ENCODE measurements at places on chromosomes 12 and 14.

GRCh38 chr12:109767991-109768900 is 54.6 kb downstream of the FAM222A start:
- no peak for DNase-seq

GRCh38 chr12:115485503-115485902 is 792.0 kb downstream of the MED13L start:
- DNase-seq, result no peak

- DNase-seq, result no peak
Measured at GRCh38 chr14:25394791-25395391, 344.9 kb upstream of the STXBP6 start.

DNA sequence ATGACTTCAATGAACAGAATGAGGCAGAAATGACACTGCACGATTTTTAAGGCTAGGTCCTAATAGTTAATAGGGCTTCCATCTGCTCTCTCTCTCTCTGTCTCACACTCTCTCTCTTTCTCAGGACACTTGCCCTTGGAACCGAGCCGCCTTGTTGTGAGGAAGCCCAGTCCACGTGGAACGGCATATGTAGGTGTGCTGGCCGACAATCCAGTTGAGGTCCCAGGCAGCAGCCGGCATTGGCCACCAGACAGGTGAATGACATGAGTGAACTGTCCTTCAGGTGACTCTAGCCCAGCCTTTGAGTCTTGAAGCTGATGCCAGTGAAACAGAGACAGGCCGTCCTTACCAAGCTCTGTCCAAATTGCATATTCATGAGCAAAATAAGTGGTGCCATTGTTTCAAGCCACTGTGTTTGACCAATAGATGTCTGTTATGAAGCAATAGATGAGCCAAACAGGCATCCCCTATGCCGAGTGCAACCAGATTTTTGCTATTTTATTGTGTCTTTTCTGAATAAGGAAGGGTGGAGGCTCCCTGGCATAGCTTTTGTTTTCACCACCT is 217.5 kb upstream of the LHX5 start:
- DNase-seq, result no peak

- DNase-seq, result no peak
Measured at GRCh38 chr12:130704606-130705005, 11.5 kb downstream of the RIMBP2 start.

- DNase-seq, result no peak
Measured at GRCh38 chr12:38689195-38689594, 216.2 kb downstream of the CPNE8 start.

GRCh38 chr12:130456375-130457199 is 118.9 kb downstream of the PIWIL1 start:
- no peak for DNase-seq

DNA sequence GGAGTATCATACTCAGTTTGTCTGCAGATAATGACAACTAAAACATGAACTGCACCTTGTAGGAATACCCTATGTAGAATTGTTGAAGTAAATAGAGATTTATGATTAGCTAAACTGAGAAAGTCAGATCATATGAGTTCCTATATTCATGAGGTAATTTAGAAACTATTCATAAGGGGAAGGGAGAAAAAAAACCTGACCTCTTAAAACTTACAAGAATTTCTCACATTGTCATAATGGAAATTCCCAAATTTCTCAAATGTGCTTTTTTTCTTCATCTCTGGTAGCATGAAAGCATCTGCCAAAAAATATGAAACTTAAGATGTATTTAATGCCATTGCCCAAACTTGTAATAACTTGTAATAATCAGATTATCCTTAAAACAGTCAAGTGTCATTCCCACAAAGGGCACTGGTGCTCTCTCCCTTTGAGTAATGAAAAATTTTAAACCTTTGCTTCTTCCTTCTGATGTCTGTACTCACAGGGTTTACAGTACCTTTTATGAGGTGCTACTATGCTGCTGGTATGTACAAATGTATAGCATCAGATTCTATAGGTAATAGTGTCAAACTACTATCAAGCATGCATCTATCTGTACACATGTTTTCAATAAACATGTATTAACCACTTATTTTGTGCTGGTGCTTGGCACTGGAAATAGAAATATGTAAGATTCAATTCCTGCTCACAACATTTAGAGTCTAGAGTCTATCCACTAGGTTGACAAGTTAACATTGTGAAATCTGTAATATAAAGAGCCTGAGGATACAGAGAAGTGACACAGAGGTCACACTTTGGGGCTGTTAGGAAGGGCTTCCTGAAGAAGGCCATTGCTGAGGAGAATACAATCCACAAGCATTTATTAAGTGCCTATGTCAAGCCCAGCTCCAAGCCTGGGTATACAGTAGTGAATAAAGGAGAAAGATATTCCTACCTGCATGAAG is 17.4 kb upstream of the DRAM1 start:
- no peak for DNase-seq

GRCh38 chr12:111556676-111557075 is 42.4 kb downstream of the ATXN2 start:
- no peak for DNase-seq

DNA sequence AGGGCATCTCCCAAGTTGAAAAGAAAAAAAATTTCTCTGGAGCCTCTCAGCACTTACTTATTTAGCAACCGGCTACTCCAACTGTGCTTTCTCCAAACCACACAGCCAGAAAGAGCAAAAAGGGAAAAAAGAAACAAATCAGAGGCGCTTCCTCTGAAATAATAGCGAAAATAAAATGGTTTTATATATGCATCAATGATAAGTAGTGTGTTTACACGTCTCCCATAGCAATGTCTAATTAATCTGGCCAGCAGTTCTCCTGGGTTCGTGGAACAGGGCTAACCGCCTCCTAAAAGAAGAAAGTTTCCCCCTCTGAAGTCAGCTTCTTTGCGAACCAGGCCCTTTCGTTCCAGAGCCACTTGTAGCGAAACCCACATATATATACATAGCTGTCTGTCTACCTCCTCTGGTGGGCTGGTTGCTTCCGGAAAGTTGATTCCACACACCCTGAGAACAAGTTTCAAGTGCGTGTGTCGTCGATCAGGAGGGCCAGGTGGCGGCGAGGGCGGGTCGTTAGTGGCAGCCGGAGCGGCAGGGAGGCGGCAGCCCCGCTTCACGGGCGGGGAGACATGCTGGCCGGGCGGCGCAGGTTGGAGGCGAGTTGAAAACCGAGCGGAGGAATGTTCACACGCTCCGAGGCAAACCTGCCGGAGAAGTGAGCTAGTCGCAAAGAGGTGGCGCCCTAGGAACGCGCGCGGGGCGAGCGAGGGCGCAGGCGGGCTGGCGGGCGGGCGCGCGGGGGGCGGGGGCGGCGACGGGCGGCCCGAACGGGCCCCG is 2.7 kb downstream of the PTHLH start:
- no peak for DNase-seq

- no peak for DNase-seq
Measured at GRCh38 chr12:47286676-47287075, 206.9 kb upstream of the AMIGO2 start.

- no peak for DNase-seq
Measured at GRCh38 chr14:68215629-68216028, 396.1 kb downstream of the RAD51B start.

GRCh38 chr14:100770605-100771120 is 44.0 kb downstream of the DLK1 start:
- no peak for DNase-seq

DNA sequence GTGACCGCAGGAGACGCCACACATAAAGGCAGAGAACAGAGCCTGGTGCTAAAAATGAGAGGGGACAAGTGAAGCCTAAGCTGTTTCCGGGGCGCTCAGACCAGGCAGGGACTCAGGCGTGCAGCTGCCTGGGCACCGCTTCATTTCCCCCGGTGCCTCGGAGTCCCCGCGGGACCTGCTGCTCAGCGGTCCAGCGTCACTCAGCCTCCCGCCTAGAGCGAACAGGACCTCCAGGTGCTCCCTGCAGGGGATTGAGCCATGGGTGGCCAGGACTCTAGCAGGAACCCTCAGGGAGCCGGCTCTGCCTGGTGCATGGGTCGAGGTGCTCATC is 31.0 kb downstream of the CCDC85C start:
- no peak for DNase-seq

- DNase-seq, result no peak
Measured at GRCh38 chr14:101020834-101021370, 117.4 kb upstream of the RTL1 start.

DNA sequence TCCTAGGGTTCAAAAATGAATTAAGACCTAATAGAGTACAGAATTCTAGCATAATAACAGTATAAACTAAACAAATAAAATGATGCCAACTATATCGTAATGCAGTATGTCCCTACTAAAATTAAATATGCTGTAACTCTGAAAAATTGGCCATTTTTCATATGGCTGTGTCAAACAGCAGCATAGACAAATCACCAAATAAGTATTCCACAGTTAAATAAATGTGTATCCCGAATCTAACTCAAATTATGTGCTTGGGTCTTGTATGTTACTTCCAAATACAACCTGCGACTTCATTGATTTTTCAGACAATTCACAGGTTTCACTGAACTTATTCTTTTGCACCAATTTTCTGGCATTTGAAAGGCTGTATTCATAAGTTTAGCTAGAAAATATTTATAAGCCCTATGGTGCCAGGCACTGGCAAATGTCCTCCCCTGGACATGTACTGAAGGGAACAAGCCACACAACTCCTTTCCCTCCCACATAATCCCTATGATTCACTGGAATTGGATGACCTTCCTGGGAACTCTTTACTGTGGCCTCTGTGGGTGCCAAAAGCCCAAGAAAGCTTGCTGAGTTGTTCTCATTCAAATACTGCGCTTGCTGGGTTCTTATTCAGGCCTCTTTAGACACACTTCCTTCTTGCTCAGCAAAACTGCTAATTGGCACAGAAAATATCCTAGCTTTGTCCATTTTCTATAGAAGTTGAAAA is 108.8 kb downstream of the KITLG start:
- no peak for DNase-seq

DNA sequence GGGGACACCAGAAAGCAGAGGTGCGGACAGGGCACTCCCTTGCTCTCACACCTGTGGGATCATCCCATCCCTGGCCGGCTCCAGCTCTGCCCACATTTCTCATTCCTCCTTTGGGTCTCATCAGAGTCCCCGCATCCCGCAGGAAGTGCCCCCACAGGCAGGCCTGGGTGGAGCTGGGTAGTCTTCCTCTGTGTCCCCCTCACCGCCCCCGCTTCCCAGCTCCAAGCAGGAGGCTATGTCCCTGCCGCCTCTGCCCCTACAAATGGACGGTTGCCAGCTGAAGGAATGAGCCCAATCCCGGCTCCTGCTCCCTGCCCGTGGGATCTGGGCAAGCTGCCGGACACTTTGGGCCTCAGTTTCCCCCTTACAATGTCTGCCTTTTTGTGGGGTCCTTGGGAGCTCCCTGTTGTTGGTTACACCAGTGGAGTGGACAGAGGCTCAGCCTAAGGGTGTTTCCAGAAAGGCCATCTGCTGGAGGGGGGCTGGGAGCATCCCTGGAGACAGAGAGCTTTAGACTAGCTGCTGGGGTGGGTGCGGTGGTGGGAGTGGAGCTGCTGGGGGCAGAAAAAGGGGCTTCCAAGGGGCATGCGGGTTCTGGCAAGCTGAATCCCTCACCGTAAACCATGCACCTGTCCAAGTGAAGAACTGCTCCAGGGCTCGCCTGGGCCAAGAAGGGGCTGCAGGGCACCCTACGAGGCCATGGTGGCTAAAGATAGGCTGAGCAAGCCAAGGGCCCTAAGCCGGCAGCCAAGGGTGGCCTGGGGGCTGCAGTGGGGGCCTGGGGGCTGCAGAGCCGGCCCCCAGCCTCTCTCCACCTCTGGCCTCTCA is 7.9 kb upstream of the GPR132 start:
- DNase-seq, result no peak

All from activated CD4-positive, CD25-positive, alpha-beta regulatory T cell (primary cell).